Peyer's patch (tissue), 4 donors: ENCODE measurements at places on chromosomes 4 and X.

- no peak for DNase-seq
Observed at GRCh38 chr4:62771983-62772557, 1571.9 kb downstream of the ADGRL3 start.

DNA sequence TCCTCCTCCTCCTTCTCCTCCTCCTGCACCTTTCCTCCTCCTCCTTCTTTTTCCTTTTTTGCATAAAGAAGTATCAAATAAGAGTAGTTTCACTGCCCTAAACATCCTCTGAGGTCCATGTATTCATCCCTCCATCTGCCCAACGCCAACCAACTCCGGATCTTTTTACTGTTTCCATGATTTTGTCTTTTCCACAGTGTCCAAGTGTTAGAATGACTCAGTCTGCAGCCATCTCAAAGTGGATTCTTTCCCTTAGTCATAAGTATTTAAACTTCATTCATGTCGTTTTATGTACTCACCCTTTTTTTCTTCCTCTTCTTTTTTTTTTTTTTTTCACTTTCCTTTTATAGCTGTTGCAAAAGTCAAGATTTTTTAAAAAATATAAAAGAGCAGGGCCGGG is 12.9 kb downstream of the CSF2RA start:
- no peak for DNase-seq

- DNase-seq: no peak
Observed at GRCh38 chrX:149296092-149296491, 209.0 kb downstream of the IDS start.

- DNase-seq: no peak
Observed at GRCh38 chr4:37516057-37516775, 170.0 kb downstream of the RELL1 start.

DNA sequence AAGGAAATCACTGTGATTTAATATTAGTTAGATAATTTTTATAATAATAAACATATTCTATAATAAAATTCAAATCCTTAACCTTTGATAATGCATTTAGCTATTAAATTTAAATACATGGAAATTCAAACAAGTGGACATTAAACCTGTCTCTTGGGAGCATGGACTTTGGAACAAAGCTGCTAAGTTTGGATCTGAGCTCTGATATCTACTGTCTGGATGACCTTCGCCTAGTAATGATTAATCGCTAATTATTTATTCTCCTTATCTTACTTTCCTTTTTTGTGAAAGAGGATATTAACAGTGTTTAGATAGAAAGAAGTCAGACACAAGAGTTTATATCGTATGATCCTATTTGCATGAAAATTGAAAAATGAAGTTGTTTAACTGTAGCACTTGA is 980.9 kb downstream of the FSTL5 start:
- no peak for DNase-seq

DNA sequence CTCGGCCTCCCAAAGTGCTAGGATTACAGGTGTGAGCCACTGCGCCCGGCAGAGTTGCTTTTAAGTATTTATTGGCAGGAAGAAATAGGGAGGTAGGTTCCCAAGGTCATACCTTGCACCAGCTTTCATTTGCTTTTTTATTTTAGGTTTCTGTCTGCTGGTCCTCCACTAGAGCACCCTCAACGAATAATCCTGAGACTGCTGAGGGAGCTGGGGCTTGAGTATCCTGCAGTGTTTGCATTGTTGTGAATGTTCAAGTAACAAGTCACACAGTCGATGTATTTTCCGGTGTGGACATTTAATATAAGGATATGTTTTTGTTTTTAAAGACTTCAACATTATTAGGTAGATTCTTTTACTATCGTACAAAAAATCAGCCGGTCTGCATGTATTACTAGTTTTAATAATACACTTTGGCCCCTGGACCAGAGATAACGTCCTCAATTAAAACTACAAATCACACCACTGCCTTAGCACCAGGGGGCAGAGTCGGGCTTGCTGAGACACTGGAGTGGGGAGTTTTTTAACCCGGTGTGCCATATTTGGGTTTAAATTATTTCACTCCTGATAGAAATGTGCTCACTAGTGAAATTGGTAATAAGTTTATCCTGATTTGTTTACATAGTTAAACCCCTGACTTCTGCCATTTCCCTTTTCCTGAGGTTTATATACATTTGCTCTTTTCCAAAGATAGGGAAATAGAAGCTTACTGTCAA is 11.6 kb downstream of the SMIM20 start:
- DNase-seq: peak; percentile 78

- DNase-seq: no peak
Observed at GRCh38 chr4:189232274-189232673, 708.4 kb upstream of the FRG1 start.

GRCh38 chr4:25816591-25817058 is 46.2 kb downstream of the SEL1L3 start:
- DNase-seq: no peak

DNA sequence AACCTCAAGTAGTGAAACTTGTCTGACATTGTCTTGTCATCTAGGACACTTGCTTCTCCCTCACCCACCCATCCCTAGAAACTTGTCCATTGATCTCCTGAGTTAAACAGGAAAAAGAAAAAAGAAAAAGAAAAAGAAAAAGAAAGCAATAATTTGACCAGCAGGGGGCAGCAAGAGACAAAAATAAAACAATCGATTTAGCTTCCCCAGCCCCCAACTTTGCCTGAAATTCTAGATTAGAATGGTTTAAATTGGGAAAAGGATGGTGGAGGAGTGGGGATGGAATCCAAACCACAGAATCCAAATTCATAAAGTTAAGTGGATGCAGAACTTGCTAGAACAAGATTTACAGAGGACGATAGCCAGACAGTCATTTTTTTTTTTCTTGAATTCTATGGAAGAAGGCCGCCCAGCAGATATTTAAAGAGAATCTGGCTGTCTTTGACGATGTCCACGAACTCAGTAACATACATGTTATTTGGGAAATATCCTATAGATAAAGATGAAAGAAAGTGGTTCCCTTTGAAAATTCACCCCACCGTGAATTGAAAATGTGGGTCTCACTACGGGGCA is 282.9 kb downstream of the USP46 start:
- DNase-seq: no peak

DNA sequence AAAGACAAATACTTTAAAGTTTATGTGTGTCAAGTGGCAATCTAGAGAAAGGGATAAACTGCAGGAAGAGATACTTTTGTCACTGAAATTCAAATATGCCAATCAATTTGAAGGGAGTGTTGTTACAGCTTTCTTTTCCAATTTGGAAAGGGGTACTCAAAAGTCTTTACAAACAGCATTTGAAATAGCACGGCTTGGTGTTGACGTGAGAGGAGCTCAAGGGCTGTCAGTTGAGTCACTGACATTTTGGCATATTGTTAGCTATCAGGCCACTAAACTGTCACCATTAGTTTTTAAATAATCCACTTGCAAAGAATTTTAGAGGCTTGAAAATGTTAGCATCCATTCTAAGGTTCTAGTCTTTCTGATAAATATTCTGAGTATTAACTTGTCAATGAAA is 698.4 kb downstream of the IL1RAPL1 start:
- DNase-seq: no peak

DNA sequence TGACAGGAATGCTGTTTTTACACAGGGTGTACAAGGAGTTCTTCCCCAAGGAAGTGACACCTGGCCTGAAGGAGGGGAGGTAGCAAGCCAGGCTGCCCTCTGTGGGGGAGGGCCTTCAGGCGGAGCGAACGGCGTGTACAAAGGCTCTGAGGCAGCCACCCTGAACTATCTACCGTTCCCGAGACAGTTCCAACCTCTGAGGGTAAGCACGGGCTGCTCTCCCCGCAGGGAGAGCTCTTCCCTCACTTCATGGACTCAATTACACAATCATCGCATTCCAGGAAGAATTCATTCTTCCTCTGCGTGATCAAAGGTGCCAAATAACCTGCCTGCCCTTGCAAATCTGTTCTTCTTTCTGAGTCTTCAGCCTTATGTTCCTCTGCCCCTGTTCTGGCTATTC is 4.8 kb downstream of the ELK1 start:
- no peak for DNase-seq

GRCh38 chr4:56130606-56131155 is 181.9 kb downstream of the CEP135 start:
- no peak for DNase-seq

DNA sequence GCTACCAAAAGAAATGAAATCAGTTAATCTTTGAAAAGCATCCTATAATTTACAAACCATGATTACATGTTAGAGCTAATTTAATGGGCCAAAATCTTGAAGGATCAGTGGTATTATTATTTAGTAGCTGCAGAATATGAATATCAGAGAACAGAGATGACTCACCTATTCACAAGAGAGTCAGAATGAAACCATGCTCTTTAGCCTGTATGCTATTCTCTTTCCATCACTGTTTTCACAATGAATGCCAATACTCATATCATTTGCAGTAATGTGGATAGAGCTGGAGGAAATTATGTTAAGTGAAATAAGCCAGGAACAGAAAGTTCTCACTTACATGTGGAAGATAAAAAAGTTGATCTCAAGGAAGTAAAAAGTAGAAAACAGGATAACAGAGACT is 414.1 kb downstream of the CENPC start:
- no peak for DNase-seq

DNA sequence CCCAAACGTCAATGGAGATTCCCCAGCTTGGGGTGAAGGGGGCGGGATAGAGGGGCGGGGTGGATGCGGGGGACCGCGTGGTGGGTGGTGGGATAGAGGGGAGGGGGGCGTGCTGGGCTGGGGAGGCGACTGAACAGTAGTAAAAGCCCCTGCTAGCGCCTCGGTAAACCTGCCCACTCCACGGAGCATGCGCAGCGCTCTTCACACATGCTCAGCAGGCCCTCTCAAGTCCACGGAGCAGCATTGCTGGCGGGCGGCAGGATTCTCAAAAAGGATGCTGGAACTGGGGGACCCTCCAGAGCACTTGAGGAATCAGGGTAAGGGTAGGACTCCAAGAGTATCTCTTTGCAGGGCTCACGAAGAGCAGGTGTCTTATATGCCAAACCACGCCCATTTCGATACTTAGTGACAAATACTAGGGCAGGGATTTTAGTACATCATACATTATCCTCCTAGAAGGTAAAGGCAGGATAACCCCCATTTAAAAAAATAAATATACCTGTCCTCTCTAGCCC is 378 bp upstream of the RPS6KA6 start:
- DNase-seq: no peak

DNA sequence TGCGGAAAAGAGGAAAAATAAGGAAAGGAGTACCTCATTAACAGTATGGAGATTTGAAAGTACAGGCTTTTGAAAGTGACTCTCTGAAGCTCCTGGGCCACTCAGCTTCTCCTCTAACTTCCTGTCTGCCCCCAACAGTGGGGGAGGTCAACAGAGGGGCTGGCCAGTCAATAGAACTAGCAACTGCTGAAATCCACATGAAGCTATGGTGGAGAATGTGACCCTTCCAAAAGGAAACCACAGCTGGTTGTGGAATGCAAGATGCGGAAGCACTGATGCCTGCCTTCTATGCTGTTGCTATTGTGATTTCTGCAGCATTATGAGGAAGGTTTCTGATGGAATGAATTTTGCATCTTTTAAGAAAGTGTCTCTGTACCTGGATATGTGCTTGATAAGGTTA is 2.4 kb downstream of the CORIN start:
- no peak for DNase-seq

- no peak for DNase-seq
Observed at GRCh38 chrX:31126205-31126604, 54.4 kb upstream of the FTHL17 start.

GRCh38 chrX:25005382-25006185 is 10.2 kb downstream of the ARX start:
- no peak for DNase-seq

- DNase-seq: no peak
Observed at GRCh38 chrX:27915617-27916016, 65.6 kb downstream of the DCAF8L1 start.

DNA sequence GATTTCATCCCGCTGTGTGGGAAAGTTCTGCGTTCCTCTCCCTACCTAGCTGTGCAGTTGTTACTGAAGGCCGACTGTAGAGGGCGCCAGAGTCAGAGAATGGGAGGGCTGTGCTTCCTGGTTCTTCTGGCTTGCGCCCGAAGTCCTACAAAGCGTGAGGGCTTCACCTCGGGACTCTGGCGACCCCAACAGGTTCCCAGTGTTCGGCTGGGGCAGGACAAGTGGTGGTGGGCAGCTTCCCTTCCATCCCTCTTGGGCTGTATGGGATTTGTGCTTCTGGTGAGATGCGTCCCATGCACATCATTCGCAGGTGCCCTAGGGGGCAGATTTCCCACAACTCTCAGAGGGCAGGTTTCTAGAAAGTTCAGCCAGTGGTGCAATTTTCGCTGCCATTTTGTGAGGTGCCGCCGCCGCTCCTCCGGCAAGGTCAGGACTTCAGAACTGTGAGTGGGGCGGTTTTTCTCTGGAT is 27.3 kb downstream of the CT45A1 start:
- DNase-seq: no peak

- no peak for DNase-seq
Observed at GRCh38 chr4:42574870-42575430, 82.0 kb downstream of the ATP8A1 start.

DNA sequence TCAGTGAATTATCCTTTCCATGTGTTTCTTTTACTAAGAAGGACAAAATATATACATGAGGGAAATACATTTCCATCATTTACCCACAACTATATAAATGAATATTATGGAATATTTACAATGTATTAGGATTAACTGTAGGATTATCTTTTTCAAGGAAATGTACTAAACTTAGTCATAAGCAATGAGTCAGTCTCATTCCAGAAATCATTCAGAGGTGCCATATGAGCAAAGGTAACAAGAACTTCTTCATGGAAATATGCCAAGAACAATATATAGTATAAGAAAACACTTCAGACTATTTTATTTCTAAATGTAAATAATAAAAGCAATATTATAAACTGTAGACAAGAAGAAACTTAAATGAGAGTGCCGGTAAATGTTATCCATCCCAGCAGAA is 67.1 kb downstream of the USP38 start:
- DNase-seq: no peak

- DNase-seq: no peak
Observed at GRCh38 chr4:96603641-96604040, 763.7 kb downstream of the PDHA2 start.

GRCh38 chr4:10736266-10736665 is 51.7 kb upstream of the CLNK start:
- no peak for DNase-seq

DNA sequence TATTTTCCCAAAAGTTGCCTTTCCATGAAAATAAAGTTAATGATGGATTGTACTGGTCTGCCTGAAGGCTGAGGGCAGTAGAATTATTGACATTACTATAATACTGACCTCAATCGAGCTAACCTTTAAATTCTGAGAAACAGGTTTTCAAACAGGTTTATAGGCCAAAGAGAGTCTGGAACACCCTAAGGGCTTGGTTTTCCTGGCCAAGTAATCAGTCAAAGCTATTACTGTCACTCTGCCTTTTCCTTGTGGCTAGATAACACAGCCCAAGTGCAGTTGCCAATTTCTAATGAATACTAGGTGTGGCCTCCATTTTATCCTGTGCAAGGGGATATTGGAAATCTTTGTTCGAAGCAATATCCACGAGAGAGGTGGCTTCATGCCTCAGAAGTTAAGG is 75.2 kb downstream of the INTS12 start:
- DNase-seq: no peak

GRCh38 chr4:183852910-183853547 is 52.1 kb upstream of the STOX2 start:
- DNase-seq: no peak

GRCh38 chrX:116198810-116199209 is 28.3 kb downstream of the AGTR2 start:
- no peak for DNase-seq

- no peak for DNase-seq
Observed at GRCh38 chrX:13764765-13765164, 30.2 kb downstream of the OFD1 start.
